ENCODE measurements at places on chromosomes 3 and 15. TPM values are rescaled to one million over a fixed set of nuclear protein-coding genes. Genes with fewer than 3 reads are reported as not detected.

EPHB1 gene
- total RNA-seq: 25.0 TPM

CSPG5 gene
- 47.6 TPM for total RNA-seq

DPPA2 gene
- not detected for total RNA-seq

SPINK8 gene
- total RNA-seq: not detected

CHRM5 gene
- 0.27 TPM for total RNA-seq

UTS2B gene
- total RNA-seq: 0.64 TPM

LSAMP gene
- 50.2 TPM for total RNA-seq

FETUB gene
- total RNA-seq: not detected

CCDC33 gene
- 0.27 TPM for total RNA-seq

LRTM1 gene
- total RNA-seq: not detected

MST1R gene
- 1.4 TPM for total RNA-seq

C3orf22 gene
- 0.18 TPM for total RNA-seq

CCDC39 gene
- total RNA-seq: 0.54 TPM

CIP2A gene
- 37.8 TPM for total RNA-seq

SCN11A gene
- total RNA-seq: 0.64 TPM

PLIN1 gene
- total RNA-seq: 0.45 TPM

EPHA3 gene
- total RNA-seq: 57.7 TPM

AGBL1 gene
- 0.91 TPM for total RNA-seq

EXOG gene
- 26.6 TPM for total RNA-seq

MYRIP gene
- total RNA-seq: 13.5 TPM

UCN2 gene
- total RNA-seq: 0.27 TPM

PYGO1 gene
- 55.6 TPM for total RNA-seq

LRRC34 gene
- total RNA-seq: 21.1 TPM

DUSP7 gene
- total RNA-seq: 6.0 TPM

LCTL gene
- not detected for total RNA-seq

SLC28A1 gene
- total RNA-seq: not detected

SLC15A2 gene
- 15.2 TPM for total RNA-seq

SLC22A13 gene
- 1.4 TPM for total RNA-seq

ANXA2 gene
- 63.1 TPM for total RNA-seq

ASTE1 gene
- 9.3 TPM for total RNA-seq

SEMA3B gene
- total RNA-seq: 3.4 TPM

IL12A gene
- 1.1 TPM for total RNA-seq

GOLGA6D gene
- total RNA-seq: not detected

CPA3 gene
- total RNA-seq: 0.54 TPM

BNC1 gene
- total RNA-seq: 0.18 TPM

ROBO2 gene
- 236 TPM for total RNA-seq

RPP25 gene
- total RNA-seq: 1.7 TPM

CLEC3B gene
- 17.1 TPM for total RNA-seq

ANKUB1 gene
- total RNA-seq: 0.36 TPM

GP9 gene
- total RNA-seq: not detected

SLC38A3 gene
- 6.2 TPM for total RNA-seq

CASR gene
- total RNA-seq: 0.09 TPM

CCR3 gene
- total RNA-seq: not detected

ST6GAL1 gene
- total RNA-seq: 32.5 TPM

ISLR2 gene
- total RNA-seq: 104 TPM

SEMA5B gene
- total RNA-seq: 24.8 TPM

PLA1A gene
- total RNA-seq: 0.73 TPM

TNIK gene
- total RNA-seq: 74.9 TPM

SAMD7 gene
- total RNA-seq: not detected

C15orf62 gene
- total RNA-seq: 0.27 TPM

ZNF662 gene
- 23.0 TPM for total RNA-seq

SPTBN5 gene
- total RNA-seq: 1.3 TPM

GRIP2 gene
- 4.2 TPM for total RNA-seq

ADGRG7 gene
- not detected for total RNA-seq

ALG1L2 gene
- 0.91 TPM for total RNA-seq

MNS1 gene
- total RNA-seq: 3.9 TPM

PRICKLE2 gene
- total RNA-seq: 74.8 TPM

MESP2 gene
- 0.27 TPM for total RNA-seq

Data from cerebellum (tissue), 4 donors.